NCI-H187 treated with DMSO at 0.1 percent for 48 hours (cell line): ENCODE measurements at places on chromosomes 1 and 21.

GRCh38 chr1:26744075-26744959, 43.4 kb upstream of the PIGV start:
- no peak for DNase-seq

DNA sequence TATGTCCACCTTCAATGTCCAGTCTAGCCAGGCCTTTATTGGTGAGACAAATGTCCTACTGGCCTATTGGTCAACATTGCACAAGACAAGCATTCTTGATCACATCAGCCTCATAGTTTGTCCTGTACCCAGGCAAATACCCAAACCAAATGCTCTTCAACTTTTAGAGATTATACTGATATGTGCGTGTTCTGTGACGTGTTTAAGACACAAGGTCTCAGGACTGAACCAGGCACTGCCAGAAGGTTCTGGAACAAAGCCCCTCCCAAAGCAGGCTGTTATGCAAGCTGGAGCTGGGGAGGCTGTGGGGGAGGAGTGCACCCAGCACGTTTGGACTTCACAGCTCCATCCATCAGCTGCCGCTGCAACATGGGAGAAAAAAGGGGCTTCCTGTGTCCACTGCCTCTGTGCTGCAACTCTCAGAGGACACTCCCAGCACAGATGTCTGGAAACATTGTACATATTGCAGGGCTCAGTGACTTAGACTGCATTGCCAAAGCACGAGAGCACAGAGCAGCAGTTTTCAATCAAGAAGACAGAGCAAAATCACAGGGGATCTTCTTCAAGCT, 45.9 kb downstream of the NID1 start:
- no peak for DNase-seq

- no peak for DNase-seq
Observed at GRCh38 chr1:1819762-1820161, 41.5 kb upstream of the NADK start.

DNA sequence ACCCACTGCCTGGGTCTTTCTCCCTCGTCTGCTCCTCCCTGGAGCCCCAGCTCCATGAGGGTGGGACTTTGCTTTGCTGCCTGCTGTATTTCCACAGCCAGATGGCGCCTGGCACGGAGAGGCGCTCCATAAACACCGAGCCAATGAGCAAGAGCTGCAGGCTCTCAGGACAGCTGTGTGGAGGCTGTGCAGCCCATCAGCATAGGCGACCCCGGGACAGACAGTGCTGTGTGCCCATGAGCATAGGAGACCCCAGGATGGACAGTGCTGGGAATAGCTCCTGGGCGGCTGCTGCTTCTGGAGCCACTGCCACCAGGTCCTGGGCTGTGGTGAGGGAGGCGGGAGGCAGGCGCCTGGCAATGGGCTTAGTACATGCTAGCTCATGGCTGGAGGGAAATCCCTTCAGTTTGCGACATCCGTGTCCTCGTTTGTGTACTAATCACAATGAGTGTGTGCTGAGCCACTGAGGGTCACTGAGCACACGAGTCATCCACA, 29.2 kb downstream of the CEP104 start:
- no peak for DNase-seq

- no peak for DNase-seq
Observed at GRCh38 chr1:238558156-238558555, 667.4 kb upstream of the ZP4 start.
